Uterine smooth muscle cell (primary cell): ENCODE measurements at places on chromosomes 2 and 18. TPM values are rescaled to one million over a fixed set of nuclear protein-coding genes. Genes with fewer than 3 reads are reported as not detected.

Gene ADD2
- 0.37 and 0.55 TPM in 2 replicates for total RNA-seq

Gene TMEM247
- not detected in 2 replicates for total RNA-seq

Gene GPC1
- 70.9 and 115 TPM in 2 replicates for total RNA-seq

Gene EDAR
- total RNA-seq = not detected in 2 replicates

Gene CLHC1
- 7.3 and 11.5 TPM in 2 replicates for total RNA-seq

Gene LRATD1
- 2.0 and 3.5 TPM in 2 replicates for total RNA-seq

Gene KRCC1
- total RNA-seq = 26.7 and 34.5 TPM in 2 replicates

Gene ANKRD30B
- 0.12 and 0.55 TPM in 2 replicates for total RNA-seq

Gene MAPK4
- not detected in 2 replicates for total RNA-seq

Gene NFE2L2
- 56.9 and 81.7 TPM in 2 replicates for total RNA-seq

Gene TIGD1
- total RNA-seq = 2.6 and 3.0 TPM in 2 replicates

Gene KCNK3
- total RNA-seq = 0.44 TPM in 1 of 2 replicates, not detected in the other

Gene LIMS3
- total RNA-seq = 13.9 and 14.7 TPM in 2 replicates

Gene HOXD1
- not detected in 2 replicates for total RNA-seq

Gene CRYGC
- not detected in 2 replicates for total RNA-seq

Gene LBH
- 22.2 and 56.1 TPM in 2 replicates for total RNA-seq

Gene GALR1
- under 0.01 TPM in 1 of 2 replicates, not detected in the other for total RNA-seq

Gene RHOB
- 69.7 and 99.0 TPM in 2 replicates for total RNA-seq

Gene FOXD4L1
- 0.12 TPM in 1 of 2 replicates, not detected in the other for total RNA-seq

Gene OR6B2
- not detected in 2 replicates for total RNA-seq

Gene APOB
- under 0.01 TPM in 2 replicates for total RNA-seq

Gene SLC14A1
- total RNA-seq = 13.3 and 34.7 TPM in 2 replicates

Gene LRRC30
- total RNA-seq = not detected in 2 replicates

Gene KCNJ3
- 0.12 and 0.22 TPM in 2 replicates for total RNA-seq

Gene MAB21L4
- total RNA-seq = under 0.01 TPM in 1 of 2 replicates, not detected in the other

Gene UGT1A8
- 0.12 TPM in 1 of 2 replicates, not detected in the other for total RNA-seq

Gene RGPD3
- 0.33 and 0.37 TPM in 2 replicates for total RNA-seq

Gene DSG1
- total RNA-seq = not detected in 2 replicates

Gene FAM237A
- total RNA-seq = not detected in 2 replicates

Gene CTAGE1
- total RNA-seq = not detected in 2 replicates

Gene DSEL
- total RNA-seq = 69.8 and 80.0 TPM in 2 replicates

Gene MARCO
- not detected in 2 replicates for total RNA-seq

Gene ZBTB7C
- total RNA-seq = not detected in 2 replicates

Gene ZNF236
- total RNA-seq = 10.5 and 11.8 TPM in 2 replicates

Gene MAP3K19
- total RNA-seq = not detected in 2 replicates

Gene SCN3A
- total RNA-seq = 0.12 and 0.66 TPM in 2 replicates

Gene MC2R
- total RNA-seq = not detected in 2 replicates

Gene CFAP221
- 0.12 TPM in 1 of 2 replicates, not detected in the other for total RNA-seq

Gene FKBP1B
- total RNA-seq = 6.6 and 10.9 TPM in 2 replicates

Gene SERPINB4
- total RNA-seq = not detected in 2 replicates

Gene RGPD4
- not detected in 2 replicates for total RNA-seq

Gene USP40
- 38.4 and 46.9 TPM in 2 replicates for total RNA-seq

Gene FAM110C
- not detected in 2 replicates for total RNA-seq

Gene MSTN
- total RNA-seq = 0.11 and 0.12 TPM in 2 replicates

Gene SERPINB10
- 0.25 and 1.00 TPM in 2 replicates for total RNA-seq

Gene HOXD3
- 0.25 and 0.33 TPM in 2 replicates for total RNA-seq

Gene PDE1A
- total RNA-seq = 11.5 and 20.0 TPM in 2 replicates

Gene OBSL1
- 47.6 and 70.9 TPM in 2 replicates for total RNA-seq

Gene GATA6
- total RNA-seq = 5.5 and 15.2 TPM in 2 replicates

Gene UGT1A4
- total RNA-seq = not detected in 2 replicates

Gene CD207
- total RNA-seq = not detected in 2 replicates

Gene TRIM54
- 0.33 and 0.37 TPM in 2 replicates for total RNA-seq

Gene TDRD15
- total RNA-seq = not detected in 2 replicates

Gene ITPRIPL1
- total RNA-seq = 5.1 and 5.9 TPM in 2 replicates
